Stimulated activated CD4-positive, alpha-beta T cell treated with anti-CD3 and anti-CD28 coated beads, TNF-alpha, amount 100 ng/mL, for 48 hours (primary cell): ENCODE measurements at places on chromosomes 3 and 15.

DNA sequence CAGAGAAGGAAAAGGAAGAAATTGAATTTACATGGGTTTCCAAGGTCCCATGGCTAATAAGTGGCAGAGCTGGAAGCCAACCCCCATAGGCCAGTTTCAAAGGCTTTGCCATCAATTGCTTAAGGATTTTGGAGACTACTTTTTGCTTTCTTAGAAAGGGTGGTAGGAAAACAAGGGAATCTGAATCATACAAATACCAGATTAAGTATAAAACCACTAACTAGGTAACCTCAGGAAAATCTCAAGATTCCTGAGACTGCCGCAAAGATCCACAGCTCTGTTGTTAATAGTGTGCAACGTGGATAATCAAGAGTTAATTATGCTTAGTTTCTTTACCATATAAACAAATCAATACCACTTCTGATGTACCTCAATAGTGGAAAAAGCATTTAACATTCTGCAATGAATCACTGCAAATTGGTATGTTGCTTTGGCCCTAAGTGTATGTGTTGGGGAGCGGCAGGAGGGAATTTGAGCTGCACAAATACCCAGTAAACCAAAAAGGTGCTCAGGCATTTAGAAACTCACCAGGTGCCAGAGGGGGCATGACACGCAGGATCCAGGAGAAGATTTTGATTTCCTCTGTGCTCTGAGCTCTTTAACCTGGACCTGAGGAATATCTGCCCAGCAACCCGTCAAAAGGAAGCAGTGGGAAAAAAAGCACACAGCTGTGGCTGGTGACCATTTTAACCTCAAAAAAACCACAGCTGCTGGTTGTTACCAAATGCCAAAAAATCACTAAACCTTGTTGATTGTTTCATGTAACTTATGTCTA, 22.0 kb downstream of the AADAC start:
- no peak for DNase-seq

GRCh38 chr3:143831208-143831607, 17.1 kb downstream of the SLC9A9 start:
- no peak for DNase-seq

GRCh38 chr3:159938714-159939113, 49.9 kb upstream of the IL12A start:
- DNase-seq, result no peak

- no peak for DNase-seq
These were observed 396.5 kb upstream of the GBE1 start for GRCh38 chr3:82157952-82158351.

- no peak for DNase-seq
These were observed 21.4 kb downstream of the ZBTB38 start for GRCh38 chr3:141389703-141390102.

DNA sequence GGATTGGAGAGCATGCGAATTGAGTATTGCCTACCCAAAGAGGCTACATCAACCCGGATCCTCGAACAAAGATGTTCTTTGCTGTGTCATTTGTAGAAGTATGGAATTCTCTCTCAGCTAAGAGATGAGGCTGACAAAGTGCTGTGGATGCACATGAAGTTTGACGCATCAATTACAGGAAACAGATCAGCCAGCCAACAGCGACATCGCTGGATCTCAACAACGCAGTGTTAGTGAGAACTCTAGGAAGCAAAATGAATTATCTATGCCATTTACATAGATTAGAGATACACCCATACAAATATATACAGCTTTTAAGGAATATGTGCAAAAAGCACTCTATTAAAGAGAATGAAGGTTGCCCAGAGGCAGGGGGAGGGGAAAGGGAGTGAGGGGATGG, 160.6 kb upstream of the RGMA start:
- DNase-seq, result no peak
